ENCODE measurements at places on chromosomes 6 and 20. TPM values are rescaled to one million over a fixed set of nuclear protein-coding genes. Genes with fewer than 3 reads are reported as not detected.

EMILIN3 gene
- not detected for total RNA-seq

TASP1 gene
- total RNA-seq, result 9.8 TPM

TBXT gene
- not detected for total RNA-seq

PPIL6 gene
- not detected for total RNA-seq

TFAP2C gene
- total RNA-seq, result not detected
